Urinary bladder (tissue), 4 donors: ENCODE measurements at places on chromosomes 3 and 15.

- DNase-seq: no peak
Measured at GRCh38 chr3:125478326-125478725, 41.7 kb downstream of the SNX4 start.

- DNase-seq: no peak
Measured at GRCh38 chr15:100241572-100242482, 99.9 kb downstream of the ADAMTS17 start.

- no peak for DNase-seq
Measured at GRCh38 chr3:13480340-13481318, 523 bp downstream of the HDAC11 start.

- no peak for DNase-seq
Measured at GRCh38 chr3:191473661-191474198, 12.8 kb downstream of the PYDC2 start.

DNA sequence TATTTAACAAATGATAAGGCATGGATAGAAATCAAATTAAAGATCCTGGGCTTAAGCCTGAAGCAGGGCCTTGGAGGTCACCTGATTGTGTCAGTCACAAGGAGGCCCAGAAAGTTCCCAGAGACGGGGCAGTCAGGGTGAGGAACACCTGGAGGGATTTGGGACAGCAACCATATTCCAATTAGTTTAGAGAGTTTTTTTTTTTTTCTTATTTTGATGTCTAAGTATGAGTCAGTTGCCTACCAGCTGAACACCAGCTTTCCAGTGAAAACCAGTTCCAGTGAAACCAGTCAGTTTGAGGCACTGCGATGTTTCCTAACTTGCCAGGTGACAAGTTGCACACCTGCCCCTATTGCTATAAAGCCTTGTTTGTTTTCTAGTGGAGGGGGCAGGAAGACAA lies 350.7 kb upstream of the AZI2 start:
- no peak for DNase-seq

GRCh38 chr15:52228921-52229320 lies 37.7 kb upstream of the GNB5 start:
- peak; percentile 18 for DNase-seq

GRCh38 chr3:66439666-66440344 lies 61.0 kb downstream of the LRIG1 start:
- DNase-seq: no peak

- DNase-seq: no peak
Measured at GRCh38 chr15:60424006-60424405, 26.2 kb upstream of the ANXA2 start.

GRCh38 chr3:171731691-171732090 lies 78.6 kb downstream of the PLD1 start:
- no peak for DNase-seq

DNA sequence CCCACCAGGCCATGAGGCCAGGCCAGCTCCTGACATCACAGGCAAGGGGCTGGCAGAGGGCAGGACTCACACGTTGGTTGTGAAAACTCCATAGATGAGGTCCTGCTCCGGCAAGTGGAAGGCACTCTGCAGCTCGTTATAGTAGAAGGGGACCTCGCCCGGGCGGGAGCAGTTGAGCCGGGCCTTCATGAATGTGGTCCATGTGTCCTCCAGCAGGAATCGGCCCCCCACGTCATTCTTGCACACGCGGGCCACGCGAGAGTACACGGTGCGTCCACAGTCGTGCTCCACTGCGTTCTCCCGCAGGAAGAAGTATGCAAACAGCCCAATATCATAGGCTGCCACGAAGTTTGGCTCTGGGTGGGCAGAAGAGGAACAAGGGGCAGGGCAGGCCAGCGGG lies 101.2 kb downstream of the SEMA5B start:
- DNase-seq: no peak

- no peak for DNase-seq
Measured at GRCh38 chr3:128307781-128308469, 154.6 kb downstream of the EEFSEC start.

DNA sequence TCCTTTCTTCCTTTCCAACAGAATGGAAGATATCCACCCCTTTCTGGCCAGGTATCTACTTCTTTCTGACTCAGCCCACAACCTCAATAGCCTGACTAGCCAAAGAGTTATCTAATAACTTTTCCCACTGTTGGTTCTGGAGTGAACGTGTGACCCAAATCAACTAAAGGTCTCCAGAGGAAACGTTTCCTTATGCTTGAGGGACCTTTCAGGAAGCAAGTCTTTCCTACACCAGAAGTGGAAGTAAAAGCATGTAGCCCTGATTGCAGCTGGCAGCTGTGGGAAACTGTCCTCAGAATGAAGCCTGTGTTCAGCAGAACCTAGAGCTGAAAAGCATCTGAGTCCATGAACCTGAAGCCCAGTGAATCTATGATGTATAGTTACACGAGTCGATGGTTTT lies 34.7 kb upstream of the PHLDB2 start:
- no peak for DNase-seq

GRCh38 chr3:122688996-122689395 lies 8.4 kb downstream of the PARP14 start:
- no peak for DNase-seq
